Progenitor cell of endocrine pancreas (in vitro differentiated cells): ENCODE measurements at places on chromosomes 13 and 19.

GRCh38 chr13:34507630-34508029, 434.4 kb upstream of the NBEA start:
- DNase-seq, result no peak

GRCh38 chr19:55085923-55086715, 10.4 kb downstream of the EPS8L1 start:
- DNase-seq, result no peak

- DNase-seq, result no peak
These were observed 16.4 kb upstream of the KCTD15 start for GRCh38 chr19:33780251-33780650.

DNA sequence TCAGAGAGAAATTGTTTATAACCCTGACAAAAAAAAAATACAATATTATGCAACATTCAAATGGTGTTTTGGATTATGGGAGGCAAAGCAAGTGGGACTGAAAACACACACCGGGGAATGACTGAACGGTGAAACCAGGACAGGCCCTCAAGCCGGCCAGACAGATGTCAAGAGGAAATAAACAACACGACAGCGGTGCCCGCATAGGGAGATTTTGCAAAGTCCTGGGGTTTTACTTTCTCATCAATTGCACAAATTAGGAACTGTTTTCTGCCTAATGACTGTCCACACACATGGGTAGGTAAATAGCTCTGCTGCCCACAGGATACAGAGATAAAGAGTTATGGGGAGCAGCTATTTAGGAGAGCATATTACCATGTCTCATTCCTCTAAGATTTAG, 134.5 kb downstream of the IRS2 start:
- DNase-seq, result no peak

DNA sequence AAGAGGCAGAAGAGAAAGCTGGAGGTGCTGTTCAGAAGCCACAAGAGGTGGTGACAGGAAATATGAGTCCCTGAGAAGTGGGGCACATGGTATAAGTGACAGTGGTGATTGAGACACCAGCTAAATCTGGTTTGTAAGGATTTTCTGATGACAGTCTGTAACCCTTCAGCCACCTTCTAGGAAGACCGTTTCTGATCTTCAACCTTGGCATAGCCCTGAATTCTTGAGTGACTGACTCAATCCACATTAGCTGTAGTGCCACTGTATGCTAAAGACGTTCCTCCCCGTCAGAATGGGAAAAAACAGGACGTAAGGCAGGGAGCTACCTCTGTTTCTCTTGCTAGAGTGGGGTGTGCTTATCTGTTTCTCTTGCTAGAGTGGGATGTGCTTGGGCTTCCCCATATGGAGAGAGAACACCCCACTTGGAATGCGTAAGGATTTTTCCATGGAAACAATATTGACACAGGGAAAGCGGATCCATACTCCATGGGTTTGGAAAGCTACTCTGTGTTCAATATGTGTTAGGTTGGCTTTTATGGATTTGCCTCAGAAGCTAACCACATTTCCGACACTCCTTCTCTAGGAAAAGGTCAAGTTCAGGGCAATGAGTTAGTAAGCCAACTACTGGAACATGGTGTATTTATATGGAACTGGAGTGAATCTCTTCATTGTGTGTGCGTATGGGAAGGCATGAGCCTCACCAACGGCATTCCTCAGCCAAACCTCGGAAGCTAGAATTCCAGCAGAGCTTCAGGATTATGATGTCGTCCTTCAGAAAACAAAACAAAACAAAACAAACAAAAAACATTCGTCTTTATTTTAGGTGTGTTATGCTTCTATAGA, 948.8 kb upstream of the SLC10A2 start:
- no peak for DNase-seq

DNA sequence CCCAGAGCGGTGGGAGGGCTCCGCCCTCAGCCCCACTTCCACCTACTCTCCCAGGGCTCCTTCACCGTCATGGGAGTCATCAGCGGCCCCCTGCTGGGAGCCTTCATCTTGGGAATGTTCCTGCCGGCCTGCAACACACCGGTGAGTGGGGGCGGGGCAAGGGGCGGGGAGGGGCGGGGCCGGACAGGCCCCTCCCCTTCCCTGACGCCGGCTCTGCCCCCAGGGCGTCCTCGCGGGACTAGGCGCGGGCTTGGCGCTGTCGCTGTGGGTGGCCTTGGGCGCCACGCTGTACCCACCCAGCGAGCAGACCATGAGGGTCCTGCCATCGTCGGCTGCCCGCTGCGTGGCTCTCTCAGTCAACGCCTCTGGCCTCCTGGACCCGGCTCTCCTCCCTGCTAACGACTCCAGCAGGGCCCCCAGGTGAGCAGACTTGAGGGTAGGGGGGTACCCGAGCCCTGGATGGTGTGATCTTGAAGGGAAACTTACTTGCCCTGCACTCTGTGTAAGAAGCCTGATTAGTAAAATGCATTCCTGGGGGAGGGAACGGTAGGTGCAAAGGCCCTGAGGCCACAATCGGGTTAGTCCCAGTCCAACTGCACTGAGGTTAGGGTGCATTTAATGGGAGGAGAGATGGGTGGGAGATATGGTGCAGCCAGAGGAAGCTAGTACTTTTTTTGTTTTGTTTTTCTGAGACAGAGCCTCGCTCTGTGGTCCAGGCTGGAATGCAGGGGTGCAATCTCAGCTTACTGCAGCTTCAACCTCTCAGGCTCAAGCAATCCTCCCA, 12.1 kb downstream of the SLC5A5 start:
- no peak for DNase-seq

DNA sequence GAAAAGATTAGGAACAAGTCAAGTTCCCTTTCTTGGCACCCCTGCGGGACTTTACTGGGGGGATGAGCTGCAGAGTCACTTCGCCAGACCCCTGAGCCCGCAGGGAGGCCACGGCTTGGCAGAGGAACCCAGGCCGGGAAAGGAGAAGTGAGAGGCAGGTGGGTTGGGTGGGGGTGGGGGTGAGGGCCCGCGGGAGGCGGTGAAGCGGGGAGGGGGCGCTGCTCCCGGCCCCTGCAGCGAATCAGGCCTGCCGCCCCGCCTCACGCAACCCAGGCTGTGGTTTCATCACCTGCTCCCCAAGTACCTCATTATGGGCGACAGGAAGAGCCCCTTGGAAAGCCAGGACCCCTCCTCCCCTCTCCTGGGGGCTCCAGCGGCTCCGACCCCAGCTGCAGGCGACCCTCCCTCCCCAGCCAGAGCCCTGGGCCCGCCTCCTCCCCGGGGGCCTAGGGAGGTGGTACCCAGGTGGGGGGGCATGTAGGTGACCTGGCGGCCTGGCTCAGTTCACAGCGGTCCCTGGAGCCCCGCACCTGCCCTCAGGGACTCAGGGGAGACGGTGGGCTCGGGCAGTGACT, 9.5 kb downstream of the MEF2B start:
- no peak for DNase-seq

GRCh38 chr19:55212447-55212846, 3.1 kb upstream of the PTPRH start:
- DNase-seq, result no peak

GRCh38 chr19:3470500-3471128, 9.7 kb downstream of the SMIM24 start:
- no peak for DNase-seq

DNA sequence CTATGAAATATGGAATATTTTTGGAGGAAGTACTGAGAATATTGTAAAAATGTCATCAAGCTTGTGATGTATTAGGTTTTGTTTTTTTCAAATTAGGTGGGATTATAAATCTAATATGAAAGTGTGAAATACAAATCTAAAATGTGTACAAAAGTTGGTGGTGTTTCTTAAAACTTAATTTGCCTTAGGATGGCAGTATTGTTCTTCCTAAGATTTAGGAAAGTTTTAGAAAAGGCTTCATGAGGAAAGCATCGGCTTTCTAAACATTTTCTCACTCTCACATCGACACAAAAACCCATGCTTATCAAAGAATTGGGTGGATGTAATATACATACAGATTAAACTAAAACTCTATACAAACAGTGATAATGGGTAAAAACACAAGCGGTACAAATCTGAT, 972.0 kb upstream of the PCDH20 start:
- no peak for DNase-seq

- DNase-seq, result no peak
These were observed 7.5 kb downstream of the RASA3 start for GRCh38 chr13:114124921-114125320.

DNA sequence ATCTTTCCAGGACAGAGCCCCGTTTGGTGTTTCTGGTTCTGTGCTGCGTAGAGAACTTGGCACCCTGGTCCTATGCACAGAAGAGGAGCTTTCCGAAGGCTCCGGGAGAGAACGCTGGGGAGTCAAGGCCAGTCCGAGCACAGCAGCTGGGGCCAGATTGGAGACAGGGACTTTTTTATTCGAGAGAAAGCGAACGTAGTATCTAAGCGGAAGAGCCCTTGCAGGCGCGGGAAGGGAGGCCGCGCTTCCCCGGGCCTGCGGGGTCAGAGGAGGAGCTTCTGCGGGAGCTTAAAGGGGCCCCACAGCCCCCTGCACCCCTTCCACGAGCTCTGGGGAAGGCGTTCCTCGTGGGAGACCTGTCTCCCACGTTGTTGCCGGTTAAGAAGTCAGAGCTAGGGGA, 48.6 kb upstream of the ARHGEF7 start:
- no peak for DNase-seq

DNA sequence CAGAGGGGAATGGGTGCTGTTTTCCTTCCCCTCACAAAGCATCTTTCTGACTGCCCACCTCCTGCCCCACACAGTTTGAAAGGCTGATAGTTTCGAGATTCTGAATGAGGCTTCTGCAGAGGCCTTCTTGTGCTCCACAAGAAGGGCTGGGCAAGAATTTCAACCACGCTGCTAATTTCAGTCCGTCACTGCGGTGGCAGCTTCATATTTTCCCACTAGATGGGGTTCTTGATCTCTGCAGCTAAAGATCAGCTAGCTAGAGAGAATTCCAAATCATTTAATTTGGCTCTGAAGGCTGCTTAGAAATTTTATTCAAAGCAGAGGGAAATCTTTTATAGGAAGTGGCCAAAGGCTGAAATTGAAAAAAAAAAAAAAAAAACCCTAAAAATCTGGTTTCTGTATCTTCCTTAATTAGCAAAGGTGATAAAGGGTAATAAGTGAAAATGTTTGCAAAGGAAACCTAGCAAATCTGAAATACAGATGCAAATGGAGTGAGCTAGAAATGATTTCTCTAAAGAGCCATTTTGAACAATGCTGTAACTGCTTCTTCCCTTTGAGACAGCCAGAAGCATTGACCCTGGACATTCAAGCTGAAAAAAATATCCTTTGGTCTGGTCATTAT, 38.0 kb upstream of the C13orf42 start:
- no peak for DNase-seq

DNA sequence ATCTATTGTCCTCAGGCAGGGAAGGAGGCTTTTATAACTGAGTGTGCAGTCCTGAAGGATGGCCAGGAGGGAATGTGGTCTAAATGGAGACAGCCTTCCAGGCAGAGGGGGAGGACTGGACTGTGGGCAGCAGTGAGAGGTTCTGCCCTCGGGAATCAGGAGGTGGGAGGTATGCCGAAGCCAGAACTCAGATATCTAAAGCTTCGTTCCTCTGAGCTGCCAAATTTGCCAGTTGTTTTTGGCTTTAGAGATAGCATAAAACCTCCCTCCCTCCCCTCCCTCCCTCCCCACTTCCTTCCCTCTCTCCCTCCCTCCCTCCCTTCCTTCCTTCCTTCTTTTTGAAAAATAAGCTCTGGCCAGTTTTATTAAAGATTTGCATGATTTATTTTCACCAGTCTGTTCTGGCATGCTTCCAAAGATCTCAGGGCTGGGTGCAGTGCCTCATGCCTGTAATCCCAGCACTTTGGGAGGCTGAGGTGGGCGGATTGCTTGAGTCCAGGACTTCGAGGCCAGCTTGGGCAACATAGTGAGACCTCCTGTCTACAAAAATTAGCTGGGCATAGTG, 2.4 kb downstream of the MEDAG start:
- no peak for DNase-seq

DNA sequence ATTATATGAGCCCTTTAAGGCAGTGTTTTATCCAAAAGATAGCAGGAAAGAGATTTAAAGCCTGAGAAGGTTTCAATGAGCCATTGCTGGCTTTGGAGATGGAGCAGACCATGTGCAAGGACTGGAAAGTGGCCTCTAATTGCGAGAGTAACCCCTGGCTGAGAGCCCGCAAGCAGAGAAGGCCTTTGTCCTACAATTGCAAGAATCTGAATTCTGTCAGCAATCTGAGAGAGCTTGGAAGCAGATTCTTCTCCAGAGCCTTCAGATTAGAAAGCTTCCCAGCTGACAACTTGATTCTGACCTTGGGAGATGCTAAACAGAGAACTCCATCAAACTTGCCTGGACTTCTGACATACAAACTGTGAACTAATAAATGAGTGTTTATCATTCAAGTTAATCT, 528.7 kb upstream of the KLF12 start:
- no peak for DNase-seq

DNA sequence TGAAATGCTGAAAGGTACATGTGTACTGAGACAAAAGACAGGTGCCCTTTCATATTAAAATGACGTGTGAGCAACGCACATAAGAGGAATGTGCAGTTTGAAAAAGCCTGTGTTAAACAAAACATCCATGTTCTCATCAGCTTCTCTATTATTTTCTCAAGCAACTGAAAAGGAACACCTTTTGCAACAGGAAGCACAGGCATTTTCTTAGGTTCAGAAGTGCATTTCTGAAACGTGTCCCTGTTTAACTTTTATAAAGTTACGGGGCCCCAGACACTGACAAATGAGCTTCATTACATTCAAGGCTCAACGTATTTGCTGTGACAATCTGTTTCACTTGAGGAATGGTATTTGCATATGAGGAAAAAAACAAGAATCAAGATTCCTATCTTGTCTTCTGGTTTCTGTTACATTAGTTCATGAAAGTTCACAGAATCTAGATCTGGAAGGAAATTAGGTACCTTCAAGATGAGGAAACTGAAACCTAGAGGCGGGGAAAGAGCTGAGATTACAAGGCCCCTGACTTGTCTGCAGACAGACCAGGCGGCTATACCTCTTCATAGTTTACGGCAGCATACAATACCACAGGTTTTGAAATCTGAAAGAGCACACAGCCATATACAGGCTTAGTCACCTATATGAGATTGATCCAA, 431.7 kb downstream of the KLF12 start:
- no peak for DNase-seq

DNA sequence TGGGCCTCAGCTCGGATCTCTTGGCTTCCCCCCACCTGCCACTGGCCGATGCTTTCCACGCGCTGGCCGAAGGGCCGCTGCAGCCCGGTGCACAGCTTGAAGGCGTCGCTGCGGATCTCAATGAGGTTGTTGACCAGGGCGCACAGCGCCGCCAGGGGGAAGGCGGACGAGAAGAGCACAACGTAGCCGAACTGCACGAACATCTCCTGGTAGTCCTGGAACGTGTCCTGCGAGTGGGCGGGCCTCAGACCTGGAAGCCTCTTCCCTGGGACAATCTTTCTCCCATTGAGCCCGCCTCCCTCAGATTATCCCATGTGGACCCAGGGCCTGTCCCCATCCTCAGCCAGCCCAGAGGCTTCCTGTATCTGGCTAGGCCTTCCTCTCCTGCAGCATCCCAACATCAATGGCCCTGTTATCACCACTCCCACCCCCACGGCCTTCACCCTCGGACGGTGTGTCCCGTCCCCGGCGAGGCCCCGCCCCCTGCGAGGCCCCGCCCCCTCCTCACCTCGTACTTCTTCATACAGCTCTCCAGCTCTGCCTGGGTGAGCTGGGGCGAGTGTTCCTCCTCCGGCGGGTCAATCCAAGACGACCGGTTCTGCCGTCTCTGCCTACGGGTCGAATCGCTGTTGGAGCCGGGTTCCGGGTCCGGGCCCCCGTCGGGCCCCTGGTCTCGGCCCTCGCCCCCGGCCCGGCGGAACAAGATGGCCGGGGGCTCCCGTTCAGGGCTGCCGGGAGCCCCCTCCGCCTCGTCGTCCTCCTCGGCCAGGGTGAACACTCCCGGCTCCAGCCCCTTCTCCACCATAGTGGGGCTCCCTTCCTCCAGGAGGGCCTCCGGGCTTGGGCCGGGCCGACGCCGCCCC, 6.8 kb downstream of the ANO8 start:
- peak; percentile 58 for DNase-seq
